Occipital lobe (tissue), 3 donors: ENCODE measurements at places on chromosomes 4 and X. TPM values are rescaled to one million over a fixed set of nuclear protein-coding genes. Genes with fewer than 3 reads are reported as not detected.

Gene HPGDS
- total RNA-seq, result 1.4 TPM

Gene ZNF630
- total RNA-seq, result 8.4 TPM

Gene NSUN7
- total RNA-seq, result 4.4 TPM

Gene AMTN
- not detected for total RNA-seq

Gene FAM53A
- total RNA-seq, result 0.78 TPM

Gene RBM46
- total RNA-seq, result 0.31 TPM
